Naive thymus-derived CD4-positive, alpha-beta T cell (primary cell): ENCODE measurements at places on chromosomes 2 and 18. TPM values are rescaled to one million over a fixed set of nuclear protein-coding genes. Genes with fewer than 3 reads are reported as not detected.

DNA sequence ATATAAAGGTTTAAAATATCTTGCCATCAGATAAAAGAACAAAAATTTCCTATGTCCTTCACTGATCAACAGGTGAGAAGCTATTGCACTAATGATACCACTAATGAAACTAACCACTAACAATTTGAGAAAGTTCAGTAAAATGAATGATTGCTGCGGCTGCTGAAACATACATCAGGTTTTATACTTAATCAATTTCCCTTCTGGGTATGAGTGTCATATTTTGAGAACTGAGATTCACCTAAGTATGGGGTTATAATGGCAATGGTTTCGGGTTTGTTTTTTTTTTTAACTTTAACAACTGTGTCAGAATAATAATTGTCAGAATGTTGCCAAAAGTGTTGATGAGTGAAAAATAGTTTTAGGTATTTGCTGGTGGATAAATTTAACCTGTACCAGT, 151.3 kb upstream of the SLC39A10 start:
- no peak for DNase-seq

DNA sequence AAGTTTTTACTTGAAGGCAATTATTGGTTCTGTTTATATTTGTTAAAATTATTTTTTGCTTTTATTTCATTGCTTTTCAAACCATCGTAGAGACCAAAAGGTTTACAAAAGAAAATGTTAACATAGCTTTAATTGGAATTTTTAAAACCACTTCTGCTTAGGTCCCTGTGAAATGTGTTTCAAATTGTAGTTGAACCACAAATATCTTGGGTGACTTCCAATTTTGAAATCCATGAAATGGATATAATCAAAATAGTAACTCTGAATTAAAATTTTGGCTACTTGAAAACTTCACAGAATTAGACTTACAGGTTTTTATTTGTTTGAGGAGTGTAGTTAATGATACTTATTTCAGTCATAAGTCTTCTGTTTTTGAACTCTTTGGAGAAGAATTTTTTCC, 3.1 kb upstream of the SPAG16 start:
- no peak for DNase-seq

GRCh38 chr2:35298493-35298892, 1057.1 kb upstream of the CRIM1 start:
- no peak for DNase-seq

DNA sequence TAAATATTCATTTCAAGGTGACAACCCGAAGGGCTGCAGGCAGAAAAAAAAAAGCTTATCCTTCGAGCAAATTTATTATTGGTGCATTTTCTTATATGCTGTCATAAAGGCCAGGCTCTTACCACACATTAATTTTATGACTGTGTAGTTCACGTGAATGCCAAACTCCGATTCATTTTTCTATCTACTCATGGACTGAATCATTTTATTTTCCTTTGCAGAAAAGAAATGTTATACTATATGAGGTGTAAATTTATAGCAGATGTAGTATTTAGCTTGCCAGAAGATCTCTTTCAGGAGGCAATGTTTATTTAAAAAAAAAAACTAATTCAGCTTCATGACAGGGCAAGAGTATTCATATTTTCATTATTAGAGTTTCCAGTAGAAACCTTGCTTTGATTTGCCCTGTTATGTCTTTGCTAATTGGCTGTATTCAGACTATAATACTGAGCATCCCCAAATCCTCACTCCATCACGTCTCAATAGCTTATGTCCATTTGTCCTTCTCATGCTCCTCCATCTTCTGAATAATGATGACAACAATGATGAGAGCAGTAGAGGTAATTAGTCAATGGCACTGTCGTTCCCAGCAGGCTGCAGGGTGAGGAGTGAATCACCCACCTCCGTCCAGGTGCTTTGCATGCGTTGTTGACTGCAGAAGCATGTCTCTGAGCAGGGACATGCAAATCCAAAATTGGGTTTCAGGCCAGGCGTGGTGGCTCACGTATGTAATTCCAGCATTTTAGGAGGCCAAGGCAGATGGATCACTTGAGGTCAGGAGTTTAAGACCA, 101.1 kb upstream of the RAB12 start:
- DNase-seq: no peak

GRCh38 chr2:60735496-60736250, 20.4 kb upstream of the PAPOLG start:
- DNase-seq: no peak

GRCh38 chr2:134154246-134154645, 99.6 kb upstream of the MGAT5 start:
- DNase-seq: no peak

GRCh38 chr18:5571666-5572065, 27.9 kb upstream of the EPB41L3 start:
- DNase-seq: no peak

DNA sequence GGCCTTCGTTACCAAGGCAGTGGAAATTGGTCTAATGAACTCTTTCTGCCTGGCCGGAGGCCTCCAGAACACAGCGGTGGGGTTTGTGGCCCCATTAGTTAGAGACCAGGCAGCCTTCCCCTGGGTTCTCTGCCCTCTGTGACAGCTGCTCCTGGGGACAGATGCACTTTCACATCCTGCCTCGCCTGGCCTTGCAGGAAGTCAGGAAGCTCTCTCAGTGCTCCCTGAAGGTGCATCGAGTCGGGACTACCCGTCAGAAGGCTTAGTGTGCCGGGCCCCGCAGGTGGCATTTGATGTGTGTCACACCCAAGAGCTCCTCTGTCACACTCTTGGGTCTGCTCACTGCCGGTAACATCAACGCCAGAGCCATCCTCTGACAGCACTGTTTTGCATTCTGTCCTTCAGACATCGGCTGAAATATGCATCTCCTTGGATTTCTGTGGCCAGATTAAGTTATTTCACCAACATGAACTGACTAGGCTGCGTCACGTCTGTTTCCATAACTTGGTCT, 158.3 kb downstream of the LDLRAD4 start:
- peak; percentile 75 for DNase-seq

- no peak for DNase-seq
Measured at GRCh38 chr2:112217854-112218253, 37.0 kb downstream of the ZC3H8 start.

DNA sequence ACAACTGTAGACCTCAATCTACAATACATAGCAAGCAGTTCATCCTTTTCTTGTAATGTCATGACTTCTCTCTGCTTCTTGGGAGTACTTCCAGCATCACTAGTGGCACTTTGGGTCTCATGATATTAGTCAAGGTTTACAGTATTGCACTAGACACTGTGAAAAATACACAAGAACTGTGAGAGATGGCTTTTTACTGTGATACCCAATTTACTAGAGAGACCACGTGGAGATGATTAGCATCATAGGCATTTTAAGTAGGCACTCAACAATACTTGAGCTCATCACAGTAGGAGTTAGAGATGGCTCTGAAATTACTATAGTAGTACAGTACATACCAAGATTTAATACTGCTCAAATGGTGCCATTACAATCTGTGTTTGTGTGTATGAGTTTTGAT, 112.8 kb upstream of the EML6 start:
- DNase-seq: no peak

DNA sequence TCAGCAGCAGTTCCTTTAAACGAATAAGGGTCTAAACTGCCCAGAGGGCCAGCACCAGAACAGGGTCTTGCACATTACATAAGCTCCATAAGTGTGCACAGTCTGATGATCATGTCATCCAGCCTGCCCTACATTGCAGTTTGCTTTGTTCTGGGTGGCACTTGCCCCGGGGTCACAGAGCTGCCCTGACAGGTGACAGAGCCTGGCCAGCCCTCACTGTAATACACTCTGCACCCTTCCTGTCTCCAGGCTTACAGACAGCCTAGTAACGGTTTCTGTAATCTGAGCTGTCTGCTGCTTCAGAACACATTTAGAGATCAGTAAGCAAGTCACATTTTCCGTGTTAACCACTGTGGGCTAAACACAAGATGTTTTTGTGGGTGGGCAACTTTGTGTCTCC, 213.3 kb downstream of the FAM210A start:
- no peak for DNase-seq

DNA sequence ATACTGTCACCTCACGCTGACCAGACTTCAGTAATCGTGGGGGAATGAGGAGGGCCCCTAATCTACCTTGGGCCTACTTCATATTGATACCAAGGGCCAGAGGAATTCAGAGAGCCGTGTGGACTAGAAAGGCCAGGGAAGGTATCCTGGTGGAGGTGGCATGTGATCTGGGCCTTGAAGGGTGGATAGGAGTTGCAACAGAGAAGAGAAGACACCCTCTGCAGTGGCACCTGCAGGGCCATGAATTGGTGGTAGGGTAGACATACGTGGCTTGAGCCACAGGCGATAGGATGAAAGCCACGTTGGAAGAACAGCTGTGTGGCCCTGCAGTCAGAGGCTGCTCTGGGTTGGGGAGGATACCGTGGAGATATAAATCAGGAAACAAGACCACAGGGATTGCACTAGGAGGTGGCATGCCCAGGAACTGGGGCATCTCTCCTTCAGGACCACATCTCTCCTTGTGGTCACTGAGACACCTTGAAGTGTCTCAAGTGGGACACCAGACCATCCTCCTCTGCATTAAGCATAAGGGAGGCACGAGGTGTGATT, 141.4 kb downstream of the CYP26B1 start:
- DNase-seq: no peak

- peak; percentile 53 for DNase-seq
Measured at GRCh38 chr2:233331536-233331935, 22.8 kb upstream of the DGKD start.

GRCh38 chr2:162826921-162827320, 11.6 kb downstream of the KCNH7 start:
- no peak for DNase-seq

DNA sequence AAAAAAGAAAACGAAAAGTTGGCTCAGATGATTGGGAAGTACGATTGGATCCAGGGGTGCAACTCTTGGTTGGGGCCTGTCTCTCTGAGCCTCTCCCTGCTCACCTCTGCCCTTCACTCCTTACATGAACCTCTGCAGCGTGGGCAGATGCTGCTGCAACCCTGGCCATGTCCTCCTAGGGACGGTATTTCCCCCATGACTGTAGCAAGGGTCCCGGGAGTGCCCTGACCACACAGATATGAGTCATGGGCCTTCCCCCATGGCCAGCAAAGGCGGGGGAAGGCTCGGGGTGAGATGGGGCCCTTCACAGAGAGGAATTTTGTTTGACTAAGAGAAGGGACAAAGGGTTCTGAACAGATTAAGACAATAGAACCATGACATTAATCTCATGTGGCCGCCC, 129.0 kb downstream of the NCK2 start:
- no peak for DNase-seq

DNA sequence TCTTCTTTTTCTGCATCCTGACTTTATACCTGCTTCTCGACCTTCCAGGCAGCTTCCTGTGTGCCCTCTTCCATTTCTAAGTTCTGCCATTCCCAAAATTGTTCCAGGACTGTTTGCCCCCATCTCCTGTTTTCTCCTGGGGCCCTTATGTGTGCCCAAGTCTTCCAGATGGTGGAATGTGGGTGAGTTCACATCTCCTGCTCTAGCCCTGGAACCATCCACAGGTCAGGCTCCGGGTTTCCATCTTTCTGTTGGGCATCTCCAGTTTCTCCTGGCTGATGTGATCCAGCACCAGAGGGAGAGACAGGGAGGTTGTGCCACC, 25.8 kb downstream of the TOGARAM2 start:
- DNase-seq: no peak

DNA sequence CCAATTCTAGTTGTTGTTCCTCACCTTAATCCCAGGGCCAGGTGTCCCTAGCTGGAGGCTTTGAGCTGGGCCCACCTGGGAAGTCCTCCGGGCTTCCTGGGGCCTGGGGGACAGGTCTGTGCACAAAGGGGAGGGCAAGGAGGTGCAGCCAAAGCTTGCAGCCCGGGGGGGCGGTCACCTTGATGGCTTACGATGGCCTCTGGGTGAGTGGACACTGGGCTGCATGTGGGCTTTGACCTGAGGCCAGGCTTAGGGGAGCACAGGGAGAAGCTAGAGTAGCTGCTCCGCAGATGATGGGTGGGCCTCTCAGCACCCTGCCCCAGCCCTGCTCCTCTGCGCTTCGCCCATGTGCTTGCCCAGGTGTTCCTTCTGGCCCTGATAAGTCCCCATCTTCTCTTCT, 41.8 kb upstream of the HAAO start:
- DNase-seq: no peak

DNA sequence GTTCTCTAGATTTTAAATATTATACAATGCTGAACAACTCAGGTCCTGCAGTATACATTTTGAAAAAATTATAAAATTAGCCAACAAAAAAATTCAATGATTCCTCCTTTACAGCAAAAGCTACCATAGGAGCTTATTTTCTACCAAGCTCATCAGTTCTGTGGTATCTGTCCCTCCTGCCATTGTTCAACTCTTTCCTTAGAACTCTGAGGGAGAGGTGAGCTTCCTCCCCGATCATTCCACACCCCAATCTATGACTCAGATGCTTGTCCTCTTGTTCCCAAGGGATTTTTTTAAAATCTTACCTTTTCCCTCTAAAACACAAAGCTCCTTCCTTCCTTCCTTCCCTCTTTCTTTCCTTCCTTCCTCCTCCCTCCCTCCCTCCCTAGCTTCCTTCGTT, 13.5 kb downstream of the DPP4 start:
- DNase-seq: no peak

DNA sequence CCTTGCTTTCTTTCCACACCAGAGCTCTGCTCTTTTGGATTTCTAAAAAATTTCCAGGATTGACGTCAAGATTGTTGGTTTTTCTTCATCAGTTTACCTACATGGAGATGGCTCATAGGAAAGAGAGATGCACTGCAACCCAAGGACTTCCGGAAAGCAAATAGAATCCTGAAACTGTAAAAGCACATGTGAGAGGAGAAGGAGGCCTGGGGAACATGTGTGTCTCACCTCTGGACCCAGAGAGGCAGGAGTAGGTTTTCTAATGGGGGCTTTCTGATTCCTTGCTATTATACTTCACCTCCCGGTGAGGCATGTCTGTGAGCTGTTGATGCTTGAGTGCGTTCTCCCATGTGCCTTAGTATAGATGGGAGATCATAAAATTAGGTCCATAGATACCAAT, 362.8 kb downstream of the DCDC2C start:
- no peak for DNase-seq

- DNase-seq: peak; percentile 19
Measured at GRCh38 chr2:28406276-28407096, 13.8 kb downstream of the FOSL2 start.

LCT gene
- not detected for polyA plus RNA-seq

KANSL1L gene
- polyA plus RNA-seq: 1.6 TPM

SERPINB13 gene
- polyA plus RNA-seq: not detected

IL36G gene
- polyA plus RNA-seq: not detected

RGPD3 gene
- 0.17 TPM for polyA plus RNA-seq

GNAL gene
- 0.09 TPM for polyA plus RNA-seq

SCYGR4 gene
- not detected for polyA plus RNA-seq

ANKRD30BL gene
- not detected for polyA plus RNA-seq

KIAA2012 gene
- not detected for polyA plus RNA-seq

OTX1 gene
- not detected for polyA plus RNA-seq

REEP1 gene
- polyA plus RNA-seq: 0.41 TPM

ADRA2B gene
- polyA plus RNA-seq: not detected

EFR3B gene
- polyA plus RNA-seq: 0.10 TPM

CD8B gene
- 7.3 TPM for polyA plus RNA-seq

CKAP2L gene
- polyA plus RNA-seq: not detected

ARMC9 gene
- 0.45 TPM for polyA plus RNA-seq
